ENCODE measurements at places on chromosomes 3 and 15.

DNA sequence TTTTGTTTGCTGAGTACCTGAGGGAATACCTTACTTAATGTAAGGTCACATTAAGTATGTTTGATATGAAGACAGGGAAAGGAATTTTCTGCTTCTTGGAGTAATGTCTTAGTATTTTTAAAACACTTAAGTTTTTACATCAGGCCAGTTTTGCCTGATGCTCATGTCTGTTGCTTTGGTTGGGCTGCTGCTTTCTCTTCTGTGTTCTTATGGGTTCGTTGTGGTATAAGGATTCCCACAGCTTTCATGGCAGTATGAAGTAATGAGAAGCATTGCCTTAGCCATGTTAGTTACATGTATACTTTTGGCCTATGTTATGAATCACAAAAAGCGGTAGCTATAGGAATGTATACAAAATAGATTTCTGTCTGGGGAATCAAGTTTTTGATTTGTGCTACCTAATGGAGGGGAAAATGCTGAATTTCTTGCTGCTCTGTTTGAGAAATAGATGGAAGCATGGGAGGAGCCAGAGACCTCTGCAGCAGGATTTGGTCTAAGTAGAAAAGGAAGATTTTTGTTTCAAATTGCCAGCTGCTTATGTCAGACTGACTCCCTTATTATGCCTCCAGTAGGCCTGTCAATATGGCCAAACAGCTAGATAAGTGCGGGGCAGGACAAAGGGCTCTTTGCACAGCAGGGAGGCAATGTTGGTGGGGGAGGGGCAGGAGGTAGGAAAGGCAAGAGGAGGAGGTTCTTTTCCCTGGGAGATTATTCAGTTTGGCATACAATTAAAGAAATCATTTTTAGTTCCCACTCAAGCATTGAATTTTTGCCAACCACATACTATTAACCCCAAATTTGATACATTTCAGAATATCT lies 5.2 kb downstream of the SETD5 start:
- no peak for DNase-seq

- no peak for DNase-seq
Measured at GRCh38 chr3:133211449-133211848, 173.3 kb downstream of the TMEM108 start.

GRCh38 chr3:171125010-171125409 lies 98.5 kb upstream of the SLC2A2 start:
- DNase-seq, result no peak

DNA sequence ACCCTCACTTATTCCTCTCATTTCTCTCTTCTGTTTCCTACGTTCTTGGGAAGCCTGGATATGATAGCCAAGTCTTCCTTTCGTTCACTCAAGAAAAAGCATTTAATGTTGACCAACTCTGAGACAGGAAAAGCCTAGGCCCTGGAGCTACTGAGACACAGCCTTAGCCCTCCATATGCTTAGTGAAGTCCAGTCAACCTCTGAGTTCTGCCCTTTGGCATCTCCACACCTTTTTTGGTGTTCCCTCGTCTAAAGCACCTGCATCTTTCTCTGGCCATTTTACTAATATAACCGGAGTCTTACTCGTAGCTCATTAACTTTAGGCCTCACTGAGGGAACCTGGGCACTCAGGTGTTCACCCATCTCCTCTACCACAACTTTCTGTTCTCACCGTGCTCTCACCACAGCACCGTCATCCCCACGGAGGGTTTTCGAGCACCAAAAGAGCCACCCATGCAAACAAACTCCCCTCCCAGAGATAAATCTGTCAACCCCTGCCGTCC lies 632 bp downstream of the MTHFS start:
- DNase-seq, result no peak

DNA sequence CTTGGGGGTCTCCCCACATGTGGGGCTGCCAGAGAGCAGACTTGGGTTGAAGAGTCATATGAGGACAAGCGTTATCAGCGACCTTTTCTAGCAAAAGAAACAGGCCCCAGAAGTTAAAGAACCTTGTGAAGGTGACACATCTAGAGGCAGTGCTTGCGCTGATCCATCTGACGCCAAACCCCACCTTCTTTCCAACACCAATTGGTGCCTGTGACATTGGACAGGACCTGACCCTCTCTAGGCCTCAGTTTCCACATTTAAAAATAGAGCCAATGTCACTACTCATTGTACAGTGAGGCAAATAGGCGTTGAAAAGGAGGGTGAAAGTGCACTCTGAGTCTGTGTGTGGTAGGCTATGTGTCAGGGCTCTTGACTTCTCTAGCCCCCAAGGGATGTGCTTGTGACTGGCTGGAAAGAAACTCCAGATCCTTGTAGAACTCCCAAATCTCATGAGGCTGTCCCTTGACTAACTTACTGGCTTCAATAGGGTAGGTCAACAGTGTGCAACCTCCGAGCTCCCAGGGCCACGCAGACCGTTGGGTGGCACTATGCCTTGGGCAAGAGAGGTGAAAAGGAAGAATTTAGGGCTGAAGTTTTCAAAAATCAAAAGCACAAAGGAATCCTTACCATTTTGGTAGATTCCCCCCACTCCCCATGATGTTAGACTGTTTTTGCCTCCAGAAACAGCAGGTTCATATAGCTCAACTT lies 666 bp upstream of the FAM219B start:
- DNase-seq, result no peak

DNA sequence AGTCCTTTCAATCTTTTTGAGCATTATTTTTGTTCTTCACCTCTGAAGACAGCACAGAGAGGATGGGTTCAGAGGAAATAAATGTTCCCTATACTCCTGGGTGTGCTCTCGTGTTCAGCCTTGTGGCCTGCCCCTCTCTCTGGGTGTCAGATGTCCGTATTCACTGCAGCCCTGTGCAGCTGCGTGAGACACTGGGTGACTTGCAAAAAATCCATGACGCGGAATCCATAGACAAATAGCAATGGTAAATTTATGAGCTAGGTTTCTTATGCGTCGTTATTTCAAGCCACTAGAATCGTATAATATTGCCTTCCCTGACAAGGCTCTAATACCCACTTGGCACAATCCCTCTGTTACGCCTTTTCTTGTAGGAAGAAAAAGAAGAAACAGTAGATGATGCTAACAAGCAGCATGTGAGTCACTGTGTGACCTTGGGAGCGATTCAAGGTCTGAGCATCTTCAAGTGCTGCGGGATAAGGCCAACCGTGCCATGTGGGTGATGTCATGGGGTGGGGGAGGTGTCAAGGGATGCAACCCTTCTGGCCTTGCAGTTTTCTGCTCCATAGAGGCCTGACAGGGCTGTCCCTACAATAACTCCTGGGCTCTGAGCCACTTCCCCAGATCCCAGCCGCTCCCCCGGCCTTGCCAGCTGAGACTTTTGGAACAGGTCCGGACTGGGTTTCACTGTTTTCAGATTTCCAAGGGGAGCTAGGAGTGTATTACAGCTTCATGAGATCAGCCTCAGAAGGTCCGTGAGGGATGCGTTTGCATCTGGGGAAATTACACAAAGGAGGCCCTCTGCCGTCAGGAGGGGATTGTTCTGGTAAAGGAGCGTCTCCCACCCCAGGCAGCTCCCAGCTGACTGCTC lies 47.6 kb upstream of the POMGNT2 start:
- no peak for DNase-seq

- no peak for DNase-seq
Measured at GRCh38 chr3:150495563-150496168, 50.6 kb downstream of the SERP1 start.

DNA sequence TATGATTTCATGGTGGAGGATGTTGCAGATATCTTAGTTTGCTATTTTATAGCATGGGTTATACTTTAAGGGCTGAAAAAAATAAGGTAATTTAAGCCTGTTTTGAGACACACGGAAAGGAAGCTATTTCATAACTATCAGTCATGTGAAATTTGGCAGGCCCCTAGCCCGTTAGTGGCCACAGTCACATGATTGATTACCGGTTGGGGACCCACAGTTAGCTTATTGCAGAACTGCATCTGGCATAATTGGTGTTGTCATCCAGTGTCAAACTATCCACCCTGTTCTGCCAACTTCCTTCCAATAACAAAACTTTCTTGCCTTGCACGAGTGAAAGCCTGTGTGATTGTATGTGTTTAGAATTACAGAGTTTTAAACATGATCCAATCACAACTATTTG lies 35.2 kb downstream of the FNDC3B start:
- no peak for DNase-seq

GRCh38 chr3:136577791-136578190 lies 174.4 kb downstream of the STAG1 start:
- DNase-seq, result no peak

DNA sequence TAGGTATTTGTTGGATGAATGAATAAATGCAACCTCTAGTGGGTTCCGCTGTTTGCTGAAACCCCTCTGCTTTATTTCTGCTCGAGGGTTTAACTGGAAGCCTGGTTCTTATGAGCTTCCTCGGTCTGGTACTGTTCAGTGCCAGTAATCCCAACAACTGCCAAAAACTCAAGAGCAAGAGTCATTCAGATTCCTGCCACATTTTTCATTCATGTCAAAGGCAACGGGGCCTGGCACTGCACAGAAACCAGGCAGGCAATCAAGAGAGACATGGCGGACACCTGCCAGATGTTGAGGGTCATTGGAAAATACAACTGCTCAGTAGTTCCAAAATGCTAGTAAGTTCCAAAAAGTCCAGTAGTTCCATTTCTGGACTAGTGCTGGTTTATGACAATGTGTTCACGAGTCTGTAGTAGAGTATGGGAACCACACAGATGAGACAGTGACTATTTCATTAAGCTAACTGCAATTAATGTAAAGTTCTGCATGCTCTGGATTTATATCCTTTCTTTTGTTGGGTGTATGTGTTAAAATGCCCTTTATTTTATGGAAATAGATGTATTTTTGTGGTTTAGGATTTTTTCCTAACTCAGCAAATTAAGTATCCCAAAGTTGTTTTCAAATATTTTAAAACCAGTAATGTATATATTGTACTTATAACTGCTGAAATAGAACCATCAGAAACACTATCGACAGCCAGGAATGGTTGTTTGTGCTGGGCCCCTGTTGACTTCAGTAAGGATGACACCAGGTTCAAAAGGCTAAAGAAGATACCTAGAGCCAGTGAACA lies 22.7 kb upstream of the TMEM41A start:
- no peak for DNase-seq

DNA sequence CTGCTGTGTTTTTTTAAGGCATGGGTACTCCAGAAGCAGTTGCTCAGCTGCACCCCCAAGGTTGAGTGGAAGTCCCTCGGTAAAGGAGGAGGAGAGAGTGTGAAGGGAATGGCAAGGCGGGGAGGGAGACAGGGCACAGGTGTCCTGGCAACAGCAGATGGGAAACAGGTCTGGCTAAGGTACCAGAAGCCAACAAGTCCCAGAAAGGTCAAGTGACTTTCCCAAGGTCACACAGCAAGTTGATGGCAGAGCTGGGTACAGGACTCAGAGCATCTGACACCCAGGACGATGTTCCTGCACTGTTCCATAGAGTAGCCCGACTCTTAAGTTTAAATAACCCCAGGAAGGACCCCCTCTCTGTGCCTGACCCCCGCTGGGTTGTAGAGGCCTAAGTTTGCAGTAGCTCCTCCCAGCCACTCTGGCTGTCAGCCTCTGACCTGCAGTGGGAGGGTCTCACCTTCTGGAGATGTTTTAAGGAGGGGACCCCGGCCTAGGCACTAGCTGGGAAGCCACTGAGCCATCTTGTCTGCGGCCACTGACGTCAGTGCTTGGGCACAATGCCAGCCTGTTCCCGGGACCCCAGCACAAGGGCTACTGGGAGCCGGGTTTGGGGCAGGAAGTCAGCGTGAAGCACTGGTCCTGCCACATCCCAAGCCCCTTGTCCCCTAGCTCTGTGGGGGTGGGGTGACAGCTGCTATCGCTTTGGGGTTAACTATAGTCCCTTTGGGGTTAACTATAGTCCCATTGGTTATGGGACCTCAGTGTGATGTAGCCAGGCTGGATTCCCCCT lies 10.5 kb downstream of the CSK start:
- no peak for DNase-seq

- DNase-seq, result peak; percentile 52
Measured at GRCh38 chr15:63469190-63469589, 35.2 kb upstream of the USP3 start.

GRCh38 chr3:18743761-18744160 lies 318.6 kb upstream of the SATB1 start:
- DNase-seq, result no peak

DNA sequence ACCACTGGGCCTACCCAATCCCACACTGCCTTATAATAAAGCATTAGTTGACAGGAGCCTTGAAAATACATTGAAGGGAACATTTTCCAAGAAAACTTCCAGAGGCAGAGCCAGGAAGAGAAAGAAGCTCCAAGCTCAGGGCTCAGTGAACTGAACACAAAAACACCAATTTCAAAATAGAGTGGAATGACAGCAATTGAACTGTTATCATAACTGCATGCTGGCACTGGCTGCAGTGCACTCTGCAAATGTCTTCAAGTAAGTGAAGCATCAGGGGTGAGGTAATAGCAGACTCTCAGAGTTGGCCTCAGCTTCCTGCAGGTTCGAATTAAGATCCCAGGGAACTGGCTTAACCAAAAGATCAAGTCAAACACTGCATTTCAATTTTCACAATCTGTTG lies 388.0 kb upstream of the WNT5A start:
- no peak for DNase-seq

DNA sequence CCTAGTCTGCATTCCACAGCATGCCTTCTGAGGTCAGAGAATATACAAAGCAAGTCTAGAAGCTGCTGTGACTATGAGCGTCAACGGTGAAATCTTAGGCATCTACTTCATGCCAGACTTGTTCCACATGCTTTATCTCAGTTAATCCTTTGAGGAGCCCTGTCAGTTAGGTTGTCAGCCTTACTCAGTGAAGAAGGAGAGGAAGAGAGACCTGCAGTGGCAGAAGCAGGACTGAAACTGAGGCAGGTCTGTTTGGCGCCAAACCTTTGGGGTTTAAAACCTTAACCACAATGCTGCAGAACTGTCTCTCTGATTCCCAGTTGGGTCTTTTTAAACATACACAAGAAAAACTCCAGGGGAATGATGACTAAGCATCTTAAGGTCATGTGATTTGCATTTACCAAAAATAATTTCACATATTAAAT lies 139.0 kb upstream of the LIPC start:
- no peak for DNase-seq

DNA sequence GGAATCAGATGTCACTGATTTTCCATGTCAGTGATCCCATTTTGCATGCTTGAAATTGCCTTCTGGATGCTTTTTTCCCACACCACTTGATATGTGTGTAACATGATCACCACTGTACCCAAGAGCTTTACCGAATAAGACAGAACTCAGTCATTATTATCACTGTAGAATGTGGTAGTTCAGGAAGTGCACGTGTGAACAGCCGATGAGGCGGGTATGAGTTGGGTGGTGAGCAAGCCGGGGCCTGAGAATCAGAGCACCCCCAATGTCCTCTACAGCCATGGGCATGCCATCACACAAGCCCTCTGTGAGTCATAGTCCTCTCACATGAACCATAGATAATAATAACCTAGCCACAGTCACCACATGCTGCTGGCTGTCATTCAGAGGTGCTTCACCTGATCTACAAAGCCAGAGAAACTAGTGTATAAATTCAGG lies 470.8 kb downstream of the SOX2 start:
- no peak for DNase-seq

GRCh38 chr3:195007766-195008165 lies 263.2 kb downstream of the XXYLT1 start:
- DNase-seq, result no peak

- DNase-seq, result no peak
Measured at GRCh38 chr15:79218588-79219200, 63.8 kb upstream of the ANKRD34C start.

- no peak for DNase-seq
Measured at GRCh38 chr3:29410220-29410619, 129.3 kb downstream of the RBMS3 start.

All from activated CD4-positive, alpha-beta T cell treated with anti-CD3 and anti-CD28 coated beads for 4 hours (primary cell).